Activated CD8-positive, alpha-beta T cell treated with anti-CD3 and anti-CD28 coated beads for 36 hours (primary cell): ENCODE measurements at places on chromosomes 13 and 19. TPM values are rescaled to one million over a fixed set of nuclear protein-coding genes. Genes with fewer than 3 reads are reported as not detected.

SERP2 gene
- total RNA-seq: 1.1 TPM

DNA sequence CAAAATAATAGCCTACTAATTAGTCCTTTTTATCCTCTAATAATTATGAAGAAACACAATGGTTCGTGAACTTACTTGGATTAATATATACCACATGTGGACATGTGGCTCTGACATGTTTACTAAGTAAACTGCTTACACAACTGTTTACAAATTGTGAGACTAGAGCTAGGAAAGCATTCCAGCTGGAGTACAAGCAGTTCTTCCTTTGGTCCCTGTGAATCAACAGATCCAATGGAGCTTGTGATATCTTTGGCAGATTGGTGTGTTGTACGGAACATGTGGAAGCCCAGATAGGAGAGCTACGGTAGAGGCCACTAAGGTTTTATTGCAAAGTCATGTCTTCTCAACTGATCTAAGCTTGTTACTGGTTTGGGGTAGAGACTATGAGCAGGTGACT is 145.5 kb upstream of the SPRY2 start:
- no peak for DNase-seq

DNA sequence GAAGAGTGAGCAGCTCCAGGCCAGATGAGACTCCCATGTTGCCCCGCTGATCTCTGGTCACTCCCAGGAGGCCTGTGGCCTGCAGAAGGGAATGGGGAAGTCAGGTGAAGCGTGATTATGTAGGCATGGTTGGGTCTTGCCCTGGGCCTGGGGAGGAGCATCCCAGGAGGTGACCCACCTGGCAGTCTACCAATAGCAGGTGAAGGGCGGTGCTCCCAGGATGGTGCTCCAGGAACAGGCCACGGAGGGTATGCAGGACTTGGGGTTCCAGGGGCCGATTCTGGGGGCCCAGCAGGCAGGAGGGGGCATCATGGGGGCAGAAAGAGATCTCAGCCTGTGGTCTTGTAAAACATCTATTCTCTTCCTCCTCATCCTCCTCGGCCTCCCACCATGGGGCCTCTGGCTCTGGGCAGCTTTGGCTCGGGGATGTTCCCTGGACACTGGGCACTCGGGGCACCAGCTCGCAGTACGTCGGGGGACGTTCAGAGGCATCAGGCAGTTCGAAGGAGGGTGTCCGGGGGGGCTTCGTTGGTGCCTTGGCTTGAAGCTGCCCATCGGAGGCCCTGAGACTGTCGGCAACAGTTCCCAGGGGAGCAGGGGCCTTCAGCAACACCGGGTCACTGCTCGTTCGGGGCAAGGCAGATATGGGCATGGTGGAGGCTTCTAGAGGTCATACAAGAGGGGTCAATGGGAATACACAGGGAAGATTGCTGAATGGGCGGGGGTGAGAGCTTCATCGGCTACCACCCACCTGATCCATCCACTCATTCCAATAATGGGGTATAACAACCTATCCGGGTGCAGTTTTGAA is 12.4 kb downstream of the SH2D3A start:
- DNase-seq: no peak

F10 gene
- not detected for total RNA-seq

DNA sequence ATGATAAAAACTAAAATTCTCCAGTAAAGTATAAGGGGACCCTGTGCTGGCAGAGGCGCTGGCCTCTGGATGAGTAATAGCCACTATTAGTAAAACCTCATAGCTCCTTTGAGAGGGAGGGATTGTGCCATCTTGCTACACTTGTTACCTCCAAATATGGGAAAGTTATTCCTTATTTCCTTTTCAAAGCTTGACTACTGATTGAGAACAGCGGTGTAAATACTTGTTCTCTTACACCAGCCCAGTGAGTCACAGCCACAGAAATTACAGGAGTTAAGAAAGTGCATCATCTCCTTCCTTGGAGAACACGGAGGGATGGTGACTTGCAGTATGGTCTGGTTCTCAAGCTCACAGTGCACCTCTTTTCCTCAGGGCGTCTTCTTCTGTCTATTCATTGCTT is 379.0 kb downstream of the EFNB2 start:
- DNase-seq: no peak

FFAR3 gene
- 1.1 TPM for total RNA-seq

DNA sequence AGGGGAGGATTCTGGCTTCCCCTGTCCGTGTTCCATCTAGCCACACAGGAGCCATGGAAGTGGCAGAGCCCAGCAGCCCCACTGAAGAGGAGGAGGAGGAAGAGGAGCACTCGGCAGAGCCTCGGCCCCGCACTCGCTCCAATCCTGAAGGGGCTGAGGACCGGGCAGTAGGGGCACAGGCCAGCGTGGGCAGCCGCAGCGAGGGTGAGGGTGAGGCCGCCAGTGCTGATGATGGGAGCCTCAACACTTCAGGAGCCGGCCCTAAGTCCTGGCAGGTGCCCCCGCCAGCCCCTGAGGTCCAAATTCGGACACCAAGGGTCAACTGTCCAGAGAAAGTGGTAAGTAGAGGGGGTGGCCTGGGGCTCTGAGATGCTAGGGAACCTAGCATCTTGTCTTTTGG is 1.5 kb downstream of the BABAM1 start:
- no peak for DNase-seq

DNA sequence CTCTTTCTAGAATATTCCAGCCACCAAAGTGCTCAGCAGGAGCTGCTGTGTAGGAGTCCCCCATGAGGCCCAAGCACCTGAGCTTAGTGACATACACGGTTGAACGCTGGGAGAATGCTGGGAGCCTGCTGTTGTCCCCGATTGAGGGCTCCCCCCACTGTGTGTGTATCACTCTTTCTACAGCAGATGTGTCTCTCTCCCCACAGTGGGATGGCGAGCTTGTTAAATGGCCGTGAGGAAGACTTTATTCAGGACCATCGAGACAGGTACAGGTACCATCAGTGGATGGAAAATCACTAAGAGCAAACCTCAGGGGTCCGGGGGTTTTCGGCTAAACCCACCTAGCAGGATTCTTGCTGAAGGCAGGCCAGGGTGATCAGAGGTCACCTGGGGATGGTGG is 22.7 kb downstream of the EPN1 start:
- DNase-seq: no peak

GRCh38 chr19:15108845-15109767 is 1.9 kb downstream of the SYDE1 start:
- DNase-seq: no peak

- no peak for DNase-seq
Observed at GRCh38 chr19:56270676-56271075, 1.9 kb upstream of the EDDM13 start.

DNA sequence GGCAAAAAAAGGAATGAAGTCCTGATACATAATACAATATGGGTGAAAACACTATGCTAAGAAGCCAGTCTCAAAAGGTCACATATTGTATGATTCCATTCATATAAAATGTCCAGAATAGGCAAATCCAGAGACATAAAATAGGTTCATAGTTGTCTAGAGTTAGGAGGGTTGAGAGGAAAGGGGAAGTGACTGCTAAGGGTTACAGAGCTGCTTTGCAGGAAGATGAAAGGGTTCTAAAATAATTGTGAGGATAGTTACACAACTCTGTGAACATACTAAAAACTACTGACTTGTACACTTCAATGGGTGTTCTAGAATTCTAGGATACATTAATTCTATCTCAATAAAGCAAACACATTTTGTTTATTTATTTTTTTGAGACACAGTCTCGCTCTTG is 25.7 kb downstream of the CAB39L start:
- DNase-seq: no peak

DNA sequence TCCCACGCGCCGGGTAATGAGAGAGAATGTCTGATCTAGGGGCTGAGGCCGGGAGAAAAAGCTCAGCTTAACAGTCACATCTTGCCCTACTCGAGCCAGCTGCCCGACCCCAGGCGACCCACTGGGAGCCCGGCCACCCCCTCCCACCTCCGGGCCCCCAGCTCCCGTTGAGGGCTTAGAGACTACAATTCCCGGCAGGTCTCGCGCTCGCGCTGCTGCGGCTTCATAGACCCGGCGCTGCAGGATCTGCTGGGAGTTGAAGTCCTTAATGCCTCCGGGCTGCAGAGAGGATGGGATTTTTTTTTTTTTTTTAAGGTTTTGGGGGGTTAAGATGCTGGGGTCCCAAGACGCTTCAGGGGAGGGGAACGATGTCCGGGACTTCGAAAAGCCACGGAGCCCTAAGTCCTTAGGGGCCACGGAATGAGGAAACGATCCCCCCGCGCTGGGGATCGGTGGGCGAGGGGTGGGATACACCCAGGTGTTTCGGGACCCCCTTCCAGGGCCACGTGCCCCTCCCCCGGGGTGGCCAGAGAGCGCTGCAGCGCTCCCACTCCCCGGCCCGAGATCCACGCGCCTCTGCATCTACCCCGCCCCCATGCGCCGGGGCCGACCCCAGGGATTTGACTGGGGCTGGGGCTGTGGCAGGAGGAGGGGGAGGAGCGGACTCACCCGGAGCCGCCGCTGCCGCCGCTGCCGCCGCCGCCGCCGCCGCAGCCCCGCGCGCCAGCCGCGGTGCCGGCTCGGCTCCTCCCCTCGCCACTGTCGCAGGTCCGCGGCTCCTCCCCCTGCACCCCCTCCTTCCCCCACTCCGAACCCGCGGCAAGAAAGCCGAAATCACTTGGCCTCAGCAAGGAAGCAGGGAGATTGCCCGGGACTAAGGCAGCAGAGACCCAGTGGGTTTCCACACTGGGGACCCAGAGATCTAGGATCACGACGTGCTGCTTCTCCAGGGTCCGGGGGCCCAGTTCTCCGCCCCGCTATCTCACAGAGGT is at the start of gene SYT3:
Gene SYT3, minus strand, starts transcription at position 761 of the 992 bp plus-strand sequence. CDS start 2,470 bp downstream, outside the sequence.
- peak; percentile 52 for DNase-seq

- no peak for DNase-seq
Observed at GRCh38 chr13:27638521-27638920, 16.8 kb downstream of the POLR1D start.

GRCh38 chr13:76293346-76293745 is 592.9 kb downstream of the KCTD12 start:
- no peak for DNase-seq

DNA sequence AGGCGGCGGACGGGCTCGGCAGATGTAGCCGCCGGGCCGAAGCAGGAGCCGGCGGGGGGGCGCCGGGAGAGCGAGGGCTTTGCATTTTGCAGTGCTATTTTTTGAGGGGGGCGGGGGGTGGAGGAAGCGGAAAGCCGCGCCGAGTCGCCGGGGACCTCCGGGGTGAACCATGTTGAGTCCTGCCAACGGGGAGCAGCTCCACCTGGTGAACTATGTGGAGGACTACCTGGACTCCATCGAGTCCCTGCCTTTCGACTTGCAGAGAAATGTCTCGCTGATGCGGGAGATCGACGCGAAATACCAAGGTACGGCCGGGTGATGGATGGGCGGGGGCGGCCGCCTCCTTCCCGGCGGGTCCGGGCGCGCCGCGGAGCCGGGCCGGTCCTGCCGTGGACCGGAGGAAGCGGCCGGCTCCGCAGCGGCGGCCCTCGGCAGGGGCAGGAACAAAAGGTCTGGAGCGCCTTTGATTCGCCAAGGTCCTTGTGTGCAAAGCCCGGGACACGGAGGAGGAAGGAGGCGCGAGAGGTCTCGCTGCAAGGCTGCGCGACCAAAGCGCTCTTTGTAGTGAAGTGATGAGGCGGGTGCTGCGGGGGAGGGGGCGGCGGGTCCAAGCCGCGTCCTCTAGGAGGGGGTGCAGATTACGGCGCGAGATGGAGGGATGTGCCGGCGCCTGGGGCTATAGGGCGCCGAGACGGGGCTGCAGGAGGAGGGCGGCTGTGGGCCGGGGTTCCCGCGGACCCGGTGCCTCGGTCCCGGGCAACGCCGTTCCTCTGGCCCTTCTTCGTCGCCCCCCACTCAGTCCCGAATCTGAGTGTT is 689 bp downstream of the ING1 start:
- DNase-seq: peak; percentile 83

DNA sequence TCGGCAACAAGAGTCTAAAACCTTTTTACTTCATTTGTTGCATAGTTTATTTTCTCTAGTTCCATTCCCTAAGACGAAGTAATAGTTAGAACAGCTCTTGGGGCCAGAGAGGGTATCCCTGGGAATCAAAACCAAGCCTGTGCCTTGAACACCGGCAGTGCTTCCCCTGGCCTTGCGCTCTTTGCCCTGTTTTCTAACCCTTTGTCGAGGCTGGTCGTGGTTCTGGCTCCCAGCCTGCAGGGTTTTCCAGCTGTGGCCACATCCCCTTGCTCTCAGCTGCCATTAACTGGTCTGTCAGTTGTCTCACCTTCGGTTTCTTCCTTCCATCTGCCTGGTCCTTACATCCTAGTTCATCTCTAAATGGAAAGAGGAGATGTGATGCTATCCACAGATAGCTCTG is 61.0 kb downstream of the HSPH1 start:
- no peak for DNase-seq

SAE1 gene
- 125 TPM for total RNA-seq

DNA sequence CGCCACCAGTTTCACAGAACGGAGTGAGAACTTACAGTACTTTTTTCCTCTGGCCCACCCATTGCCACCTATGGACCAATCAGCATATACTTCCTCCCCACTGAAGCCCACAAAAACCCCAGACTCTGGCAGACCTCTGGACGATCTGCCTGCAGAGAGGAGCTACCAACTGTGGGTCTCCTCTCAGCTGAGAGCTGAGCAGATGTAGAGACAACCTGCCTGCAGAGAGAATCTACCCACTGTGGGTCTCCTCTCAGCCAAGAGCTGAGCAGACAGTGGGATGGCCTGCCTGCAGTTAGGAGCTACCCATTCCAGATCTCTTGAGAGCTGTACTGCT is 69.7 kb downstream of the PIBF1 start:
- DNase-seq: no peak
